ENCODE measurements at places on chromosomes 12 and 14.

DNA sequence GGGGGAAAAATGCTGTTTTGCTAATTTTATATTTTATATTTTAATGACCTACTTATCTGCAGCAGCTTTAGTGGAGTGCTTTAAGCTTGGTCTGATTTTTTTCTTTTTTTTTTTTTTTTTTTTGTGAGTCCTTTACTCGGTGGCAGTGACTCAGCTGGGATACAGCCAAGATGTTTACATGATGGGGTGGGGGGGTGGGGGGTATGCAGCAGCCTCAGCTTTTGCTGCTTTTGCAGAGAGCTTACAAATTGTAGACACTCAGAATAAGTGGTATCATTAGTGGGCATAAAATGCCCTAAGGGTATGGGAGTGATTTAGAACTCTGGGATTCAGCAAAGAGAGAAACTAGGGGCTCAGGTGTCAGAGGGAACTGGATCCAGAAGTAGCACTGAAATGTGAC, 38.2 kb upstream of the ARHGAP5 start:
- peaks cover 9% of the 10 kb centered on the region for H3K27me3 ChIP-seq
- no peak overlapping the region for H3K27ac ChIP-seq
- H3K4me3 ChIP-seq = no peak overlapping the region
- no peaks in the 10 kb centered on the region for H3K36me3 ChIP-seq
- H3K4me1 ChIP-seq = peaks cover 7% of the 10 kb centered on the region
- DNase-seq = no peak

- no peaks in the 10 kb centered on the region for H3K36me3 ChIP-seq
- H3K4me3 ChIP-seq = no peak overlapping the region
- H3K4me1 ChIP-seq = no peaks in the 10 kb centered on the region
- DNase-seq = no peak
- H3K27me3 ChIP-seq = peaks cover 2% of the 10 kb centered on the region
These were observed 54.3 kb downstream of the GALNT9 start for GRCh38 chr12:132275110-132275531.

DNA sequence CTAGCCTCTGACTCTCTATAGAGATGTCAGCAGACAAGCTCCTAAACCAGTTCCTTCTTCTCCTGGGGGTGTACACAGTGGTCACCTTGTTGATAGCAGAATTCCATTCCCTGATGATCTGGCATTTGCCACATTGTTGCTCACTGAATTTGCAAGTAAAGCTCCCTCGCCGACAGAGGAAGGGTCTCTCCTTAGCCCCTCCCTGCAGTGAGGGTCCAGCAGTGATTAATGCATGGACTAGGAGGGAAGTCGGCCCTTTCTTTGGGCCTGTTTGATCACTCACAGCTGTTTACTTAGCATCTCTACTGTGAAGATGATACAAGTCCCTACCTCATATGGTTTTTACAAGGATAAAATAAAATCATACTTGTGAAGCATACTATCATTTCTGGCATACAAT, 23.3 kb upstream of the APPL2 start:
- DNase-seq = no peak
- H3K36me3 ChIP-seq = peaks cover 1% of the 10 kb centered on the region
- no peak overlapping the region for H3K4me3 ChIP-seq
- no peak overlapping the region for H3K27ac ChIP-seq
- peaks cover 7% of the 10 kb centered on the region for H3K4me1 ChIP-seq

DNA sequence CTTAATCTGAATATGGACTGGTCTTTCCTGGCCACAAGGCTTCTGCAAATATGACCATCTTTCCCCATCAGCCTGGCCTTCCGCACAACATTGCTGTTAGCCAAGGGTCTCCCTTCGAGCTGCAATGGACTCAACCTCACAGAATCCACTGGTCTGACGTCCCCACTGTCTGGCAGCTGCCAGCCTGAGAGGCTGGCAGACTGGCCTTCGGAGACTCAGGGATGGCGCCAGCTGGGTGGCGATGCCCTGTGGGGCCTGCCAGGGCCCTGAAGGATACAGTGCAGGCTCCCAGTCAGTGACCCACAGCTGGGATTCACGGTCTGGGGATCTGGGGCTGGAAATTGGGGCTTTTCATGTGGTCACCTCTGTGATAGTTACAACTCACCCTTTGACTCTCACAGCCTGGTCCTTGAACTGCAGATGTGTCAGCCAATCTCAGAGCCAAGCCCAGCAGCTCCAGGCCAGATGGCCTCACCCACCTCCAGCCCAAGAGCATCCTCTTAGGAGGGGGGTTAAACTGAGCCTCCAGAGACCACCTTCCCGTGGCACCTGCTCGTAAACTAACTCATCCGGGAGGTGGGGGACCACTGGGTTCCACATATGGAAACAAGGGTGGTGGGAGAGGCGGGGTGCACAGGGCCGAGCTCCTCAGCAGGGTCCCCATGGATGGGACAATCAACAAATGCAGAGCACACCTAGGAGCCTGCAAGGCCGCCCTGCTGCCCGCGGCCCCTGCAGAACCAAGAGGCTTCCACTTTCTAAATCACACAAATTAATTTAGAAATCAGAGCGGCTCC, 21.1 kb upstream of the C14orf180 start:
- H3K4me3 ChIP-seq = no peak overlapping the region
- no peak for DNase-seq
- no peaks in the 10 kb centered on the region for H3K4me1 ChIP-seq
- peaks cover 2% of the 10 kb centered on the region for H3K27me3 ChIP-seq

DNA sequence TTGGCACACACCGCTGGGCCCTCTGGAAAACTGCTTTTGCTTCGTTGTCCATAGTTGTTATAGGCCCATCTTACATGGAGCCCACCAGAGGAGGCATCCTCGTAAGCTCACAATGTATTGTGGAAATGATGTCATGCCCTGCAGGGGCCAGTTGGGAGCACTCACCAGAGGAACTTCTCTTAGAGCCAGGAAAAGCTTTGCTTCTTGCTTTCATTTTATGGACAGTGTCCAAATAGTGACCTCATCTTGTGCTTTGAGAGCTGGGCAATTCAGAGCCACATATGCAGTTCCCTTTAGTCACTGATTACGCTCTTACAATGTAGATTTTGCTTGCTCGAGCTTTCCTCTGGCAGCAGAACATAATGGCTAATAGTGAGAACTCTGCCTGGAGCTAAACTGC, 275.6 kb downstream of the AACS start:
- peaks cover 7% of the 10 kb centered on the region for H3K27me3 ChIP-seq
- no peaks in the 10 kb centered on the region for H3K36me3 ChIP-seq
- H3K4me3 ChIP-seq = no peak overlapping the region

DNA sequence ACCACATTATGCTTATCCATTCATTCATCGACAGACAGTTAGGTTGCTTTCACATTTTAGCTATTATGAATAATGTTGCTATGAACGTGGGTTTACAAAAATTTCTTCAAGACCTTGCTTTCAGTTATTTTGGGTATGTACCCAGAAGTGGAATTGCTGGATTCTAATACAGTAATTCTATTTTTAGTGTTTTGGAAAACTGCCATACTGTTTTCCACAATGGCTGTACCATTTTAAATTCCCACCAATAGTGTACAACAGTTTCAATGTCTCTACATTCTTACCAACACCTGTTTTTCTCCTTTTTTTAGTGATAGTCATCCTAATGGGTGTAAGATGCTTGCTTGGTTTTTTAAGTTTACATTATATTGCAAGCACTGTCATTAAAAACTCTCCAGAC, 147.5 kb downstream of the ZFP36L1 start:
- peaks cover 8% of the 10 kb centered on the region for H3K27me3 ChIP-seq
- H3K4me1 ChIP-seq = peaks cover 1% of the 10 kb centered on the region
- DNase-seq = no peak
- no peak overlapping the region for H3K4me3 ChIP-seq
- no peaks in the 10 kb centered on the region for H3K36me3 ChIP-seq

GRCh38 chr12:75699251-75699650, 187.8 kb upstream of the KRR1 start:
- DNase-seq = no peak
- no peak overlapping the region for H3K4me3 ChIP-seq
- peaks cover 9% of the 10 kb centered on the region for H3K27me3 ChIP-seq
- no peaks in the 10 kb centered on the region for H3K36me3 ChIP-seq
- no peak overlapping the region for H3K27ac ChIP-seq

DNA sequence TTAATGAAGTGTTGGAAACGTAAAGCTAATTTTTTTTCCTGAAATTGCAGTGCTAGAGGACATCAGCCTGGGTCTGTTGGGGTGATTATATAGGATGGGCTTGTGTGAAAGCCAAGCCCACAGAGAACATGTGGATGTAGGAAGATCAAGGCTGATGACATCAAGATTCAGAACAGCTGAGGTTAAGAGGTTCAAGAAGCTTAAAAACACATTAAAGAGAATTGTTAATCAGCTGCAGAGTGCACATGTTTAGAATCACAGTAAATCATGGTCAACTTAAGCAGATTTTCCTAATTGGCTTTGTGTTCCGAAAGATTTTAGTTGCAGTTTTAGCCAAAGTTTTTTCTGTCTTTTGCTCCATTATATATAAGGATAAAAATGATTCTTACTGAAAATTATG, 87.9 kb upstream of the PRICKLE1 start:
- no peaks in the 10 kb centered on the region for H3K4me1 ChIP-seq
- H3K27ac ChIP-seq = no peak overlapping the region
- H3K4me3 ChIP-seq = no peak overlapping the region
- no peaks in the 10 kb centered on the region for H3K27me3 ChIP-seq
- H3K36me3 ChIP-seq = no peaks in the 10 kb centered on the region

- H3K27me3 ChIP-seq = peaks cover 7% of the 10 kb centered on the region
- no peaks in the 10 kb centered on the region for H3K4me1 ChIP-seq
- DNase-seq = no peak
These were observed 157.8 kb upstream of the NUDT4 start for GRCh38 chr12:93219947-93220346.

DNA sequence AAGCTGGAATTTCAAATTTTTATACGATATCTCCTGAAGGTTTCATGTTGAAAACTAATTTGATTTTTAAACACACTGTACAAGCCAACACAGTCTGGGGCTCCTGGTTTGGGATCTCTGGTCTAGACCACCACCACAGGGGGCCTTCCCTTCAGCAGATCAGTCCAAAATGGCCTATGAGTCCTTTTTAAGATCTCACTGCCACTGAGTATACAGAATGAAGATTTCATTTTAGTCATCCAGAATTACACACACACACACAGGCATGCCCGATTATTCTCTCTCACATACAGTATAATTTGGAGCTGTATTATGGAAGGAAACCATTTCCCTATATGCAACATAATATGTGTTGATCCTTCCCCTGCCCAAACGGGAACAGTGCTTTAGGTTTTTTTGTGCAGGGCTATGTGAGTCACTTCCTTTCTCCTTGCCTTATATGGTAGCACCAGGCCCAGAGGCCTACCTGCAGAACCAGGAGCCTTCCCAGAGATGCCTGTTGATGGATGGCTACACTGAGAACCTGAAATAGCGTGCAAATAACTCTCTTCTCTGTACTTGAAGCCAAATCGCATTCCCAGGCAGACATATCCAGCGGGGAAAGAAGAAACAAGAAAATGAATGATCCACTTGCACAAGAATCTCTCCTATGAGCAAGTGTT, 28.1 kb upstream of the WNK1 start:
- peaks cover 75% of the 10 kb centered on the region for H3K4me1 ChIP-seq
- H3K36me3 ChIP-seq = peaks cover 11% of the 10 kb centered on the region
- no peak for DNase-seq

DNA sequence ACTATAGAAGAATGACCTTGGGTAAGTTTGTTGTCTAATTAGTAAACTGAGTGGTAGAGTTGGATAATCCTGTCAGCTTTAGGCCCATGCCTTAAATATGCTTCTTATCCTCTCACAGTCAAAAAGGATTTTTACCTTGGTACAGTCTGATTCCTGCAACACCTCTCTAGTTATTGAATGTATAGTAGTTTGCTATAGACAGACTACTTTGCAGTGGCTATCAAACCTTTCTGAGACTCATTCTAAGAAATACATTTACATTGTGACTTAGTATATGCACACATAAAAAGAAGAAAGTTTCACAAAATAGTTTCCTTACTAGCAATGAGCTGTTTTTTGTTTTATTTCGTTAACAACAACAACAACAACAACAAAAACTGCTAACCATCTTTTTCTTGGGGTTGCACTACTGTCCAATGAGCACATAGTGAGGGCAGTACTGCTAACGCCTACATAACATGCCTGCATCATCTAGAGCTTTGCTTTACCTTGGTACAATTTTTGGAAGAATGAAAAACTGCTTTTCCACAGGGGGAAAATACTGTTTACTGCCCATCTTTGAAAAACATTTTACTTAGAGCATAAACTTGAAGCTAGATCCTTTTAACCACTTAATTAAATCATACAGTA, 28.5 kb downstream of the WNK1 start:
- no peak overlapping the region for H3K4me3 ChIP-seq
- peaks cover 51% of the 10 kb centered on the region for H3K4me1 ChIP-seq
- peaks cover 8% of the 10 kb centered on the region for H3K36me3 ChIP-seq
- peak overlapping the region; percentile 8 for H3K27ac ChIP-seq

- DNase-seq = no peak
- H3K27me3 ChIP-seq = peaks cover 12% of the 10 kb centered on the region
- no peak overlapping the region for H3K27ac ChIP-seq
- H3K4me3 ChIP-seq = no peak overlapping the region
- no peaks in the 10 kb centered on the region for H3K4me1 ChIP-seq
These were observed 17.6 kb downstream of the CALCOCO1 start for GRCh38 chr12:53709671-53710070.

DNA sequence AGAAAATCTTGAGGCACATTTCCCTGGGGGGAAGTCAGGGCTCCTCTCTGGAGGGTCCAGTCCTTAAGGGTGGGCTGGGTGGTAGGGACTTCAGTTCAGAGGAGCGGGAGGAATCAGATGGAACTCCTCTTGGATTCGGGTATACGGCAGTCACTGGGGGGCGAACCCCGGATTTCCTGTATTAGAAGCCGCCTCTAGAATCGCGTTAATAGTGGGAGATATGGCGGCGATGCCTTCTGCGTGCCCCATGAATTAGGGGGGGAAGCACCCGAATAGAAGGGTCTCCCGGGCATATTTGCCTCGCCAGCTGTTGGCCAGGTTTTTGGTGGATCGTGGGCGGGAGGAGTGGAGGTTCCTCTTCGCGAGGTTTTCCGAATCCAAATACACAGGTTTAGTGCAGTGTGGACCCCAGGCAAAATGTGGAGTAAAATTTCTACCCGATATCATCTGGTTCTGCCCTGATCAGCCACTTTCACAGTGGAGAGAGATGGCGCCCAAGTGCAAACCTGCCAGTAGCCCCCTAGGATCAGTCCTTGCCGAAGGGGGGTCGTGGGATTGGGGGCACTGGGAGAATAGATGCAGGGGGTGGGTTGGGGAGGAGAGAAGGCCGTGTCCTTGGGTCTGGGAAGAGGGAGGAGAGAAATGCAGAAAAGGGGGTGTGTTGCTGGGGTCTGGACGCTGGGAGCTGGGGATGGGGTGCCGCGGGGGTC, 628 bp downstream of the MEG3 start:
- no peaks in the 10 kb centered on the region for H3K4me1 ChIP-seq
- peaks cover 2% of the 10 kb centered on the region for H3K36me3 ChIP-seq
- H3K27ac ChIP-seq = no peak overlapping the region
- DNase-seq = no peak
- H3K27me3 ChIP-seq = peaks cover 22% of the 10 kb centered on the region

DNA sequence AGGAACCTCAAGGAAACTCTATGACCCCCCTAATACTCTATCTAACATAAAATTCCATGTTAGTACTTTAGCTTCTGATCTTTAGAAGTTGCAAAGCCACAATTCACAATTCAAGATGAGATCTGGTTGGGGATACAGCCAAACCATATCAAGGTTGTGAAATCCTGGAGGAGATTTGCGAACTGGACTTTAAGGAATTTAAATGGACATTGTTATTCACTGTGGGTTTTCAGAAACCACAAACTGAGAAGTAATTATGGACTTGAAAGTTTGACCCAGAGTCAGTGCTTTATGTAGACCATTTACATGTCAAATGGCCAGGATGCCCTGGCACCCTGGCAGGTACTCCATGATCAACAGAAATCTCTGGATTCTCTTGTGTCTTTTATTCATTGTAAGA, 14.2 kb upstream of the CDKL1 start:
- no peak overlapping the region for H3K4me3 ChIP-seq
- peaks cover 4% of the 10 kb centered on the region for H3K36me3 ChIP-seq
- peaks cover 2% of the 10 kb centered on the region for H3K27me3 ChIP-seq
